ENCODE measurements at places on chromosomes 13 and 19.

DNA sequence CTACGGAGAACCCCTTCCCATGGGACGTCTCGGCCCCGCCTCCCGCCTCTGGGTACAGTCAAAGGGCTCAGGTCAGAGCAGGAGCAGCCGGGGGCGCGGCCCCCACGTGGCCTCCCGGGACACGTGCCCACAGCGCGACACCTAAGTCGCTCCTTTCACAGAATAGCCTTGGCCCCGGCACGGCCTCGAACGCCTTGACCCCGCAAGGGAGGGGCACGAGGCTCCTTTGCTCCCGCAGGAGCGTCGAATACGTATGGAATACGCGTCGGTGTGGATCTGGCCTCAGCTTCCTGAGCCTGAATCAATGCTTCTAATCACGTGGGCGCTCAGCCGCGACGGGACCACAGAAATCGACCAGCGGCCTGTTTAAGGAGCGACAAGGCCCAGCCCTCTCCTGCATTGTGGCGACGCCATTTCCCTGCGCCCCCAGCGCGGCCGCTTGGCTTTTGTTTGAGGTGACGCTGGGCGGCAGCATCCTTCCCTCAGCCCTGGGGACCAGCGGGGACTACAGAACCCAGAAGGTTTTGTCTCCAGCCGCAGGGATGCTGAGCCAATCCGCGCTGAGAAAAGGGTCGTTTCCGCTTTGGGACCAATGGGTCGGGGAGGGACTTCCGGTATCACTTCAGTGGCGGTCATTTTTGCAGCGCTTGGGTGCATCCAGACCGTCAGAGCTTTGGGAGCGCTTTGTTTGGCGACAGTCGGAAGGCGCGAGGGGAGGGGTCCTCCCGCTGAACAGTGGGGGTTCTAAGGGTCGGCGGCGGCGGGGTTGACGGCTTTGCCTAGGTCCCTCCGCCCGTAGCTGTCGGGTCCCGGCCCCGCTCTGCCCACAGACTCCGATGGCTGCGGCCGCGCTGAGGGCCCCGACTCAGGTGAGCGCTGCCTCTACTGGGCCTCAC is at the start of gene ZIK1:
Gene ZIK1 (plus strand): TSS at position 625 of the 896 bp plus-strand sequence. CDS start 212 bp downstream, at position 837.
- DNase-seq: no peak

DNA sequence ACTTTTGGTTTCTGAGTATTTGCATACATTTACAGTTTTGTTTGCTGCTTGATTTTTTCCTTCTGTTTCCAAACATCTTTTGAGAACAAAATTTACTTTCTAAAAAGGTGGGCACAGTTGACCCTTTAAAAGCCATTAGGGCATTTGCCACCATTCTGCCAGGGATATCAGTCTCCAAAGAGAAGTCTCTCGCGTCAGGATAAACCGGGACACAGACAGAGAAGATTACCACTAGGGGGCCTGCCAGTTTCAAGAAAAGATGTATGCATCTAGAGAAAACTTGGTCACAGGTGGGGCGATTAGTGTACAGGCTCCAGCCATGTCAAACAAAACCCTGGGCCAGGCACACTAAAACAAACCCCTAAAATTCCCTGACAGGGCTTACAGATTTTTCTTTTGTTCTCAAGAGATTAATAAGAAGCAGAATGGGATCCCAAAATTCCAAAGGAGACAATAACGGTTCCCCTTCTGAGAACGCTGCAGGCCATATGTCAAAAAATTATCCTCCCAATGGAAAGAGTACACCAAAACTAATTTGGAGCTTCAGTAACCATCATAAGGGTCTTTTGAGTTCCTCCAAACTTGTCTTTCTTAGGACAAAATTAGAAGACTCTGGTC is 10.7 kb upstream of the PABPC3 start:
- DNase-seq: no peak

DNA sequence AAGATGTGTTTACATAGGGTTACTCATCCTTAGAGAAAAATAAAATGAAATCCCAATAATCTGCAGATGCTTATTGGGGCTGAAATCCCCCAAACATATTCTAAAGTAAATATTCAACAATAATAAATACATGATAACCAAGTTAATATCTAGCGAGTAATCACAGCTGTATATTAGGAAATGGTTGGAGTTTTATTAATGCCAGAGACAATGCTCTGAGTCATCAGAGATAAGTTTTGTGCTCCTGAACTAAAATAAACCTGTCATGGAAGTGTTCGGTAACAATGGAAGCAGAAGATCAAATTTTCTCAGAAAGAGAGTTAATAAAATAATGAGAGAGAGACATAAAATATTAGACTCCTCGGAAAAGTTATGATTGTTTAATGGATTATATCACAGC is 31.4 kb downstream of the FLT1 start:
- DNase-seq: no peak

GRCh38 chr13:108742701-108743451 is 113.5 kb downstream of the MYO16 start:
- no peak for DNase-seq

- no peak for DNase-seq
These were observed 26.6 kb upstream of the ZMYM5 start for GRCh38 chr13:19890030-19890429.

DNA sequence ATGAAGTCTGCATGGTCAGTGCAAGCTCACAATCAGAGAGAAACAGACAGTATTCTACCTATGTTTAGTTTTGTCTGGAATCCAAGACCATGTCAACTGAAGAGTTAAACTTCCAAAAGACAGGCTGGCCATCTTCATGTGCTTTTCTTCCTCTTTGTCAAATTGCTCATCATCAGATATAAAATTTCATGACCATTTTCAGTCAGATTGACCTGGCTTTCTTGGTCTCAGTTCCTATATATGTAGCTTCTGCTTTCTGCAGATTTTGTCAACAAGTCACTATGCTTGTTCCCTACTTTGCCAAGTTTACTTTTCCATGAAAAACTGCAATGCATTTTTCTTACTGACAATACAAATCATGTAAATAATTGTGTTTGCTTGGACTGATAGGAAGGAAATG is 13.9 kb downstream of the SLC46A3 start:
- no peak for DNase-seq

- peak; percentile 76 for DNase-seq
These were observed 46.8 kb downstream of the COG3 start for GRCh38 chr13:45511310-45512097.

GRCh38 chr13:103130681-103131210 is 64.5 kb upstream of the SLC10A2 start:
- no peak for DNase-seq

DNA sequence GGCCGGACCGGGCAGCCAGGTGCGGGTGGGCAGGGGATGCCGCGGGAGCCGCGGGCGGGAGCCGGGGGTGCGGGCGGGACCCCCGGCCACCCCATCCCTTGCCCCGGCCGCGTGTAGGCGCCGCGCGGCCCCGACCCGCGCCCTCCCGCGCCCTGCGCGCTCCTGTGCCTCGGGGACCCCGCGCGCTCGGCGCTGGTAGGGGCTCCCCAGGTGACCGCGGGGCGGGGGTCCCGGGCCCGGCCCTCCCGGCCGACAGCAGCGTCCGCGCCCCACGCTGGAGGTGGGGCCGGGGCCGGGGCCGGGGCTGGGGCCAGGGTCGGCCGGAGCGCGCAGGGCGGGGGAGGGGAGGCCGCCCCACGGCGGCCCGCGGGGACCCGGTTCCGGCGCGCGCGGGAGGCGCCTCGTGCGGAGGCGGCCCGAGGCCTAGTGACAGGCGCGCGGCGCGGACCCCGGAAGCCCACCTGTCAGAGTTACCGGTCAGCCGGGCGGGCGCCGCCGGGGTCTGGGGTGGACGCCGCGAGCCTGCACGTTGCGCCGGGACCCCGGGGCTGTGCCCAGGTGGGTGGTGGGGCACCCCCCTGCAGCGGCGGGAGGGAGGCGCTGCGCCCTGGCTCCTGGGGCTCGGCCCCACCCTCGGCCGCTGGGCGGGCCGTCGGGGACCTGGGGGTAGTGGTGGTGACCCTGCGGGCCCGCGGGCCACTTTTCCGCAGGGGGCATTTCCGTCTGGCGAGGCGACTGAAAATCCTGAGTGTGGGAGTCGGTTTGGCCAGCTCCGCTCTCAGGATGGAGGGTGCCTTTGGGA is 518 bp downstream of the TFDP1 start:
- no peak for DNase-seq

DNA sequence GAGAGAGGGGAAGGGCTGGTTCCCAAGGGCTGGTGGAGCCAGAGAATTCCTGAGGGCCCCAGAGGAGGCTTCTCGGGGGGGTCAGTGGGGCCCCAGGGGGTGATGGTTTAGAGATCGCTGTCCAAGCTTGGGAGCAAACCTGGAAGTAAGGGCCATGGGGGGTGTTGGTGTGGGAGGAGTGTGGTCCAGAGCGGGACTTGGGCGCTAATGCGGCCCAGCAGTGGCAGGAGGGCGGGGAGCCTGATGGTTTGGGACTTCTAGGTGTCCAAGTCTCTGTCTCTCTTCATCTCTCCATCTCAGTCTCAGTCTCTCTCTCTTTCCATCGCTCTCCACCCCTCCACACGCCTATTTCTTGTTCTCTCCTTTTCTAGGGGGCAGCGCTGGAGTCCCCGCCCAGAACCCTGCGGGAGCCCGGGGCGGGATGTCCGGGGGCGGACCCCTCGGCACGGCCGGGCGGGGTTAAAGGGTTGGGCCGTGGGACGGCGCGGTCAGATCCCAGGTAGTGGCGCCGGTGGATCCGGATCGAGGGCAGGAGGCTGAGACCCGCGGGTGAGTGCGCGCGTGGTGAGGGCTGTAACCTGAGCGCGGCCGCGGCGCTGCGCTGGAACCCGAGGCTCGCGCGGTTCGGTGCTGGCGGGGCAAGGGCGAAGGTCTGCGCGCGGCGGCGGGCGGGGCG is at the start of gene CYP4F22:
Gene CYP4F22 (plus strand): TSS at position 491 of the 676 bp plus-strand sequence. CDS start 16,812 bp downstream, outside the sequence.
- DNase-seq: no peak

DNA sequence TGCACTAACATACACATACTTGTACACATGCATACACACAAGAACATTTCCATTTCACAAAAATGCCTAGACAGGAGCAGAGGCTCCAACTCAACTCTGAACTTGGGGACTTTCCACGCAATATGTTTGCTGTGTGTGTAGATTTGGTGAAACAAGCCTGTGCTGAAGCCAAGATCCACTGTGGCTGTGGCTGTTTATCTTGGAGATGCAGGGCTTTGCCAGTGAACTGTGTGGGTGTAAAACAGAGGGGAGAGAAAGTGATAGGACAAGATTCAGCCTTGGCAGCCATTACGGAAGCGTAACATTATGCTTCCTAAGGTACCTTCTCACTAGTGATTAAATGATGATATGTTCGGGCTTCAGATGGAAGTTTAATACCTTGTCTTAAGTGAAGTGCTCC is 73.2 kb upstream of the MBNL2 start:
- DNase-seq: no peak

DNA sequence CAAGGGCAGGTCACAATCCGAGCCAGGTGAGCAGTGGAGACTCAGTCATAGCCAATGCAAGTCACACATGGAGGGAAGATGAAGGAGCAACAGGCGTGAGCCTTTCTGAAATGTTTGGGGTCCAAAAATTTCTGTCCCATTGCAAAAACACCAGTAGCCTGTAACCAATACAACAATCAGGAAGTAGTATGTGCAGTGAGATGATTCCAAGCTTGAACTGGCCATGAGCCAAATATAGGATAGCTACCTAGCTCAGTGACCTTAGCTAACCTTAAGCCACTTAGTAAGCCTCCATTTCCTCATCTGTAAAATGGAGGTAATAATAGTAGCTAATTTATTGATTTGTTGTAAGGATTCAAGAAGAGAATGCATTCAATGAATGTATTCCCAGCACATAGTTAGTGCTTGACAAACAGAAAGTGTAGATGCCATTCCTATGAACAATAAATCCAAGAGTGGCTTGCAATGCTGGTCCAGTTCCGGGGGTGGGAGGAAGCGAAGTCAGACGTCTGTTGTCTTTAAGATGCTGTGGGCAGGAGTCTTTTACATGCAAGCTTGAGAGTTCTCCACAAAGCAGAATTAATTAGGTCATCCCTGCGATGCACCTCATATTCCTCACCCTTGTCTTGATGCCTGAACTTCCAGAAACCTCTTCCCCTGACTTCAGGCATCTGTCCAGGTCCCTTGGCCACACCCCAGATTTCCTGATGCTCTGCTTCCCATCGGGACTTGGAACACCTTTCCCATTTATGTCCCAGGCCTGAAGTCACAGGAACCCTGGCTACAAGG is 195.7 kb upstream of the UBL3 start:
- no peak for DNase-seq

GRCh38 chr19:18499055-18499775 is 22.7 kb downstream of the ELL start:
- DNase-seq: no peak

All from LoVo (cell line).